NCI-H2081 treated with DMSO at 0.1 percent for 48 hours (cell line): ENCODE measurements at places on chromosomes 2 and 18.

GRCh38 chr2:33058716-33059470 is 112.1 kb downstream of the LTBP1 start:
- no peak for DNase-seq

DNA sequence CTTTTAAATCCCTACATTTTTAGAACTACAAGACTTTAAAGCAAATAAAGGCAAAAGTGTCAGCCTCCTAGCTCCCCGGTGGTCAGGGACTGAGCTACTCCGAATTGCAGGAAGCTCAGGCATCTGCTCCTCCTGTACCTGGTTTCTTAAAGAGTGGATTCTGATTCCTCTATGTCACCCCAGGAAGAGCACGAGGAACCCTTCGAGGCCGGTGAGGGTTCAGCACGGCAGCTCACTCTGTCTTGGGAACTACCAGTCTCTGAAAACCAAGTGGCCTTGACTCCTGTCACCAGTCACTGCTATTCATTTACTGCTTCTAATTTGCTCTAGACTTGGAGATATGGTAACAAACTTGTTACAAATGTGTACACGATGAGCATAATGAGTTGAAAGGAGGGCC is 2.3 kb downstream of the PER2 start:
- no peak for DNase-seq

DNA sequence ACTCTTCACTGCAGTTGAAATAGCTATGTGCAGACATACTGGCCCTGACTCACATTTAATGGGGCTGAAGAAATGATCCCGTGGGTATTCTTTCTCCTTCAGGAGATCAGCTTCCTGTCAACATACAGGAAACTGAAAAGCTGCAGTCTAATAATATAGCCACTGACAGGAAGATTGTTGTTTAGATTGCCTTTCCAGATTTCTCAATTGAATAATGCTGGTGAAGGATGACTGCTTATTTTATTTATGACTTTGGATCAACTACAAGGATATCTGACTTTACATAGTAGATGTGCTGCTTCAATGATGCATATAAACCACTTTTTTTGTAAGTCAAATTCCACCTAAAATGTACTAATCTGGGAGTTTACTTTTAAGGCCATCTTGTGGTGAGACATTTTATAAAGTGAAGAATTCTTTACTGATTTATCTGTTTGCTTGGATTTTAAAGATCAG is 93.4 kb upstream of the MAP4K3 start:
- no peak for DNase-seq

DNA sequence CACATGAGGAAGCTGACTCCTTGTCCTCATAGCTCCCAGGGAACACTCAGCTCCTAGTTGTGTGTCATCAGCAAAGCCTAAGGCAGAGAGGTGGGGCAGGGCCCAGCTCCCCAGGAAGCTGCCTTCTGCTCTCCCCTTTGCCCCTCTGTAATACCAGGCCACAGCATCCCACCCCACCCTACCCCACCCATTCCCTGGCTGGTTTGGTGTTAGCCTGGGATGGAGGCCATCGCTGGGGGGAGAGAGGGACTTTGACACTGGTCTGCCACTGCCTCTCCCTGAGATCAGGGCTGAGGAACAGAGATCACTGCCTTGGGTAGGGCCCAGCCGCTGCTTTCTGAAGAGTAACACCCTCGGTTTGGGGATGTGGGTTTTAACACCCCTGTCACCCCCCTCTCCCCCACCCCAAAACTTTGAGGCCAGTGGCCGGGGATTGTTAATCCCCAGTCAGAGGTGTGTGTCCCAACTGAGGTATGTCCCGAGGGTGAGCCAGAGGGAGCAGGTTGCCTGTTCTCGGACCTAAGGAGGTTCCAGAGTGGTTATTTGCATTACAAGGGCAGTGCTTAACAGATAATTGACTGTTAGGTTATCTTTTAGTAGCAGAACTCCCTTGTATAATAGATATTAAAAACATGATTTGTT is 41.4 kb downstream of the TET3 start:
- no peak for DNase-seq

DNA sequence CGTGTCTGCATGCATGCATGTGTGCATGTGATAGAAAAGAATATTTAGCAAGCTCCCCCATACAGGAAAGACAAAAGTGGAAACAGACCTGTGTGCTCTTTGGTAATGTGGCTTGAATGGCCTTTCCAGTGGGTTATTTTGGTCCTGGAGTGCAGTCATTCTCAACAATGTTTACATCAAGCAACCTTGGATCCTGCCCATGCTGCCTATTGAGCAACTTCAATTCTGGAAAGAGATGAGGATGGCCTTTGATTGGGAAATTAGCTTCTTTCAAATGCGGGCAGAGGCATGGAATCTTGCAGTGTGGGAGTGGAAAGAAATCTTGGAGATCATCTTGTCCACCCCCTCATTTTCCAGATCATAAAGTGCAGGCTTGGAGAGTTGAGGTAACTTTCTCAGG is 87.2 kb upstream of the SMAD2 start:
- DNase-seq: no peak

GRCh38 chr18:42086288-42086687 is 131.3 kb downstream of the PIK3C3 start:
- no peak for DNase-seq

GRCh38 chr18:70489986-70490933 is 201.4 kb downstream of the SOCS6 start:
- no peak for DNase-seq

GRCh38 chr2:128282246-128282975 is 36.3 kb downstream of the HS6ST1 start:
- no peak for DNase-seq

DNA sequence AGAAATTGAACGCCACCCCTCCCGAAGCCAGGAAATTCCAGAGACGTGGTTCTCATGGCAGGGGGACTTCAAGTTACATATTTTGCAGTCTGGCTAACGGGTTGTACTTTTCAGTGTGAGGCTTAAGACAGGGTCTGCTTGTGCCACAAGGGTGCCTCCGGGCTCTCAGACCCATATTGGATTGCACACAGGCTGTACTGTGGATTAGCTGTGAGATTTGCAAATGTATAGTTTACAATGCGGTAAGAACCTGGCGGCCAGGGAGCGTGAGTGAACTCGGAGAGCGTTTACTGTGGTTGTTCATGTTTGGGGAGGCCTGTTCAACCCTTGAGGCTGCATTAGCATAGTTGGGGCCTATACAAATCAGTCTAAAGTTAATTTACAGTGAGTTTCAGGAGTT is 143.9 kb upstream of the SIX2 start:
- no peak for DNase-seq

- DNase-seq: no peak
Measured at GRCh38 chr2:172214252-172214651, 111.6 kb upstream of the DLX2 start.

- no peak for DNase-seq
Measured at GRCh38 chr2:161992531-161992930, 81.5 kb downstream of the DPP4 start.

- DNase-seq: no peak
Measured at GRCh38 chr2:230552181-230552580, 136.2 kb downstream of the SP100 start.

- DNase-seq: no peak
Measured at GRCh38 chr2:119449521-119449920, 17.9 kb downstream of the TMEM37 start.

- no peak for DNase-seq
Measured at GRCh38 chr2:215825707-215826106, 187.6 kb downstream of the MREG start.

- no peak for DNase-seq
Measured at GRCh38 chr18:28086670-28087552, 90.0 kb downstream of the CDH2 start.
